ENCODE measurements at places on chromosomes 16 and 17.

DNA sequence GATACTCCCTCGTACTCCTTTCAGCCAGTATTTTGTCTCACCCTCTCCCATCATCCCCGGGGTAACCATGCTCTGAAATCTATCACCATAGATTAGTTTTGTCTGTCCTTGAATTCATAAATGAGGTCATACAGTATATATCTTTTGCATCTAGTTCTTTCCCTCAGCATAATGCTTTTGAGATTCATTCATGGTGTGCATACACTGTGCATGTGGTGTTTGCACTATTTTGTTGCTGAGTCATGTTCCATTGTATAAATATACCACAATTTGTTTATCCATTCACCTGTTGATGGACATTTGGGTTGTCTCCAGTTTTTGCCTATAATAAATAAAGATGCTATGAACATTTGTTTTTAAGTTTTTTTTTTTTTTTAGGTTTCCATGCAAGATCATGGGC, 34.2 kb upstream of the NLRP1 start:
- no peak for DNase-seq

DNA sequence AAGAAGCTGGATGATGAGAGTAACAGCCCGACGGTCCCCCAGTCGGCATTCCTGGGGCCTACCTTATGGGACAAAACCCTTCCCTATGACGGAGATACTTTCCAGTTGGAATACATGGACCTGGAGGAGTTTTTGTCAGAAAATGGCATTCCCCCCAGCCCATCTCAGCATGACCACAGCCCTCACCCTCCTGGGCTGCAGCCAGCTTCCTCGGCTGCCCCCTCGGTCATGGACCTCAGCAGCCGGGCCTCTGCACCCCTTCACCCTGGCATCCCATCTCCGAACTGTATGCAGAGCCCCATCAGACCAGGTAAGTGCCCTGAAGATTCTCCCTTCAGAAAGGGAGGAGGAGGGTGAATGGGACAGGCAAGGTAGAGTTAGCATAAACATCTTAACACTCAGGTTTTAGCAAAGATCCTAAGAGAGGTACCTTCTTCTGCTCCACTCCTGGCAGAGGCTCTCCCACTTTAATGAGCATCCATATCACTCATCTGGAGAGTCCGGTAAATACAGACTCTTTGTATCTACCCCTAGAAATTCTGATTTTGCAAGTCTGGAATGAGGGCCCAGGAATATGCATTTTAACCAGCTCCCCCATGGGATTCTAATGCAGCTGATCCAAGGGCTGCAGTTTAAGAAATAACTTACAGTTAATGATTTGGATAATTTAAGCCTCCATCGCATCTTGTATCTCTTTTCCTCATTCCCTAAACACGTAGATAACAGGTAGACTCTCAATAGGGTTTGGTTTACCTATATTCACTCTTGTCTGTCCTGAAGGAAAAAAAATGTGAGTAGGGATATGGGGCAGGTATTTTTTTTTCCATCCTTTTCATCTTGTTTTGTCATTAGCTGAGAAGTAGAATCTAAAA, 3.3 kb downstream of the HLF start:
- DNase-seq = no peak

- no peak for DNase-seq
Measured at GRCh38 chr16:83854420-83854819, 44.5 kb upstream of the MLYCD start.

- no peak for DNase-seq
Measured at GRCh38 chr17:79183293-79184158, 108.9 kb downstream of the ENGASE start.

DNA sequence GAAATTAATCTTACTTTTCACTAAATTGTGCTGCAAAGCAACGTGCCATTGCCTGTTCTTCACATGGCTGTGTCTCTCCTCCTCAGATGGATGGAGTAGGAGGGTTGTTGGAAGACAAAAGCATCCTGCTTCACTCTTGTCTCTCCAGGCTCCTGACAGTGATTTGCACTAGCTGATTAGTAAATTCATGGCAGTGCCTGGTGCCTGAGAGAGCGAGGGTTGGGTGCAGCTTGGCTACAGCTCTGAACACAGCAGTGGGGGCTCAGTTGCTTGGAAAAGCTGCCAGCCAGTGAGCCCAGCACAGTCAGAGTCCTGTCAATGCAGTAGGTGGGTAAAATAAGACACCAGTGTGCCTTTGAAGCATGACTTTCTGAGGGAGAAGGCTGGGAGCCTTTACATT, 37.4 kb downstream of the CDH13 start:
- no peak for DNase-seq

DNA sequence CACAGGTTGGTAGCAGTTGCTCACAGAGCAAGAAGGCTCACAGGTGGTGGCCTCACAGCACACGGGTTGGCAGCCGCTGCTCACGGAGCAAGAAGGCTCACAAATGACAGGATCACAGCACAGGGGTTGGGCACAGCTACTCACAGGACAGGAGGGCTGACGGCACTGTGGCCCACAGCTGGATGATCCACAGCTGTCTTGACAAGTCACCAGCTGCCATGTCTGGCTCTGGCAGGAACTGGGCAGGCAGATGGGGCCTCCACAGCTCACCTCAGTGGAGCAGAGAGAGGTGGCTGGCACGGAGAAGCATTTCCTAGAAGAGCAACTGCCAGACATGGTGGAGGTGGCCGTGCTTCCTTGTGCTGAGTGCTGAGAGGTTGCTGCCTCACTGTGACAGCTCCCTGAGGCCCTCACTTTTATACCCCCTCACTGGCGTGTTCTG, at the start of gene KRTAP16-1:
KRTAP16-1 (minus strand) TSS at position 392 of the 442 bp plus-strand sequence; CDS start at position 336, 56 bp downstream.
- no peak for DNase-seq

GRCh38 chr16:85865-86264, 7.8 kb downstream of the MPG start:
- DNase-seq = no peak

DNA sequence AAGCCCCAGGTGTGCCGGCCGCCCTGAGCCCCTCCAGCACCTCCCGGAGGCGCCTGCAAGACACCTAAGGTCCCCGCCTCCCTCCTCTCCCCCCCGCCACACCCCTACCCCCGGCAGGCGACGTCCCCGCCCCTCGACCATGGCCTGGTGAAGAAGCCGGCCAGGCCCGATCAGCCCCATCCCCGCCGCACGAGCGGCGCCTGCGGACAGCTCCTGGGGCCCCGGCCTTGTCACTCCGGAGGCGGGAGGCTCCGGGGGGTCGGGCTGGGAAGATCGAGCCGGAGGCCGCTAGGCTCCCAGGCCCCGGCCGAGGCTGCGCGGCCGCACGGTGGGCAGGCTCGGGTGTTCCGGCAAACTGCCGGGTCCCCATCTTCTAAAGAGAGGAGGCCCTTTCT, 405 bp upstream of the ACE start:
- DNase-seq = no peak

DNA sequence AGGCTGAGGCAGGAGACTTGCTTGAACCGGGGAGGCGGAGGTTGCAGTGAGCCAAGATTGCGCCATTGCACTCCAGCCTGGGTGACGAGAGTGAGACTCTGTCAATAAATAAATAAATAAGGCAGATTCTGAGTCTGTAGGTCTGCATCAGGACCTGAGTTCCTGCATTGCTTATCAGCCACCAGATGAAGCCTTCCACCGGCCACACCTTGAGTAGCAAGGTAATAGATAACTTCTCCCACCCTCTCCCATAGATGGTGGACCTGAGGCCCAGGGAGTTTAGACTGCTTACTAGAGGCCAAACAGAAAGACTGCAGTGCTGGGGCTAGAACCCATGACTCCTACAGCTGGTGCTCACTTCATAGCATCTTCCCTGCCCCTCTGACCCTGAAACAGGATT, 22.1 kb downstream of the ZP2 start:
- DNase-seq = no peak

DNA sequence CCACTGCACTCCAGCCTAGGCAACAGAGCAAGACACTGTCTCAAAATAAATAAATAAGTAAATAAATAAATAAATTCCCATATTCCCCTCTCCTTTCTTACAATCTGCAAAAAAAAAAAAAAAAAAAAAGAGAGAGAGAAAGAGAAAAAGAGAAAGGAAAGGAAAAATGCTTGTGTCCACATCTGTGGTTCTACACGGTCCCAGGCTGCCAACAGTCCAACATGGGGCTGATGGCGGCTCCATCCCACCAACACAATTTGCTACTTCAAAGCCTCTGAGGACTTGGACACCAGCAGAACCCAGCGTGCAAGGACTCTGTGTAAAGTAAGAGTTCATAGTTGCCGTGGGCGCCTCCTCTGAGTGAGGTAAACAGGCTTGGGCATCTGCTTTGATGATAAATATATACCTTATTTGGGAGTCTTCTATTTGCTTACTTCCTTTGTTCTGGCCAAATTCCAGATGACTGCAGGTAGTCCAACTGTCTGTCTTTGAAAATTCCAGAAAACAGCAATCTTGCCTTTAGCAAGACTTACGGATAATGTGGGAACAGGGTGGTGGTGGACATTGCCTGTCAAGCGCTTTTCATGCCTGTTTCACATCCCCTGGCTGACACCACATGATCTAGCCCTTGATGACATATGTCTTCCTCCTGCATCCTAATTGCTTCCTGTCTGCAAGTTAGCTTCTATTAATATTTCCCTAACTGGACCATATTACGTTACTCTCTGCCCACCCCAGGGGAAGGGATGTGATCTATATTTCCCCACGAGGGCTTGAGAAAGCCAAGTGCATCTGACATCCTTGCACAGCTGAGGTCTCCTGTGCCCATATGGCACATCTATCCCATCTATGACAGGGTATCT, 10.1 kb downstream of the LITAF start:
- DNase-seq = no peak

All from LHCN-M2 (cell line).